ENCODE measurements at places on chromosomes 16 and 17. TPM values are rescaled to one million over a fixed set of nuclear protein-coding genes. Genes with fewer than 3 reads are reported as not detected.
A peak's percentile ranks its signal among the peaks of the same experiment; 100 is the strongest.

The MFSD6L gene
- 0.29 TPM for polyA plus RNA-seq

DNA sequence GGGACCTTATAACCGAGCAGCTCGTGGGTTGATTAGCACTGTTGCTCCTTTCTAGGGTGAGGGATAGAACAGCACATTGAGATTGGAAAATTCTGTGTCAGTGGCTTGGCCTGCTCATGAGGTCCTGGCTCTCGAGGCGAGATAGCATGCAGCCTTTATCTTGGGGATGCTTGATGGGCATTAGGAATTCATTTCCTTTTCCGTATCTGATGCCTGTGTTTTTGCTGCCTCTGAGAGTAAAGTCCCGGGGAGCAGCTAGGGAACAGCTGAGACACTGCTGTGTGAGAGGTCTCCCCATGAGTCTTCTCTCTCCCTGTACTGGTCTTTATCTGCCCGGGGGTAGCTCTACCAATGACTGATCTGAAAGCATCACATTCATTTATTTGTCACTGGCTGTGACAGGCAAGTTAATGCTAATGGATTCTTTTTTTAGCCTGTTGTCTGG is 14.5 kb downstream of the MSI2 start:
- no peak for DNase-seq

The MC1R gene
- polyA plus RNA-seq = 2.2 TPM

DNA sequence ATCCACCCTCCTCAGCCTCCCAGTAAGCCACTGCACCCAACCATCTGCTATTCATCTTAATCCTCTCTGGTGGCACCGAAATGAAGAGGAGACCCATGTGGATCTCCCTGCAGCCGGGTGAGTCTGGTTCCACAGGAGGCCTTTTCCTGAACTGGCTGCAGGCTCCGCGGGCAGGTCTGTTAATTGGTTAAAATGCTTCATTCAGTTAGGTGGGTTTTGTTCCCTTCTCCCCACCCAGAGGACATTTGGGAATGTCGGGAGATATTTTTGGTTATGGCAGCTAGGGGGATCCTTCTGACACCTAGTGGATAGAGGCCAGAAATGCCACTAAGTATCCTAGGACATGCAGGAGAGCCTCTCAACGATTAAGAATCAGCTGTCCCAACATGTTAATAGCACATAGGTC is 16.7 kb downstream of the C16orf54 start:
- no peak for DNase-seq

The KRT12 gene
- not detected for polyA plus RNA-seq

- DNase-seq = no peak
These were observed 16.4 kb downstream of the ATP6V0D1 start for GRCh38 chr16:67464565-67464964.

DNA sequence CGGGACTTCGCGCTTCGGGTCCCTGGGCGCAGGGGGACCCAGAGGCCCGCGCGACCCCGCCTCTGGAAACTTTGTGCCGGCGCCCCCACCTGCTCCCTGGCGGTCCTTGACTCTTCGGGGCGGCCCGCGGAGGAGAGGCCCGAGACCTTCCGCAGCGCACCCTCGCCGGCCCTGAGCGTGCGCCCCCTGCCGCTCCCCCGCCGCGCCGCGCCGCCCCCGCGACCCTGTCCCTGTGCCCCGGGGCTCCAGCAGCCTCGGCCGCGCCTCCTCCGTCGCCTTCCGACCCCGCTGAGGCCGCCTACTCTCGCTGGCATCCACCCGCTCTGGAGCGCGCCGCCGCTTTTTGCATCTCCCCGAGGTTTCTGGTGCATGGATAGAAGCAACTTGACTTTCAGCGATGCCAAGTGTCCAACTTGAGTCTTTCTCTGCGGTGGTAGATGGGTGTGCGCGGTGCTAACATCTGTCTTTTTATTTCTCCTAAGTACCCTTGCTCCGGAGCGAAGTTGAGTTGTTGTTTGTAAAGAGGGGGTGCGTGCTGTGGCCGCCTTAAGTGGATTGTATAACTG is 414 bp downstream of the DUSP14 start:
- no peak for DNase-seq

GRCh38 chr16:24977678-24978075 is 37.5 kb downstream of the ARHGAP17 start:
- peak; percentile 66 for DNase-seq

DNA sequence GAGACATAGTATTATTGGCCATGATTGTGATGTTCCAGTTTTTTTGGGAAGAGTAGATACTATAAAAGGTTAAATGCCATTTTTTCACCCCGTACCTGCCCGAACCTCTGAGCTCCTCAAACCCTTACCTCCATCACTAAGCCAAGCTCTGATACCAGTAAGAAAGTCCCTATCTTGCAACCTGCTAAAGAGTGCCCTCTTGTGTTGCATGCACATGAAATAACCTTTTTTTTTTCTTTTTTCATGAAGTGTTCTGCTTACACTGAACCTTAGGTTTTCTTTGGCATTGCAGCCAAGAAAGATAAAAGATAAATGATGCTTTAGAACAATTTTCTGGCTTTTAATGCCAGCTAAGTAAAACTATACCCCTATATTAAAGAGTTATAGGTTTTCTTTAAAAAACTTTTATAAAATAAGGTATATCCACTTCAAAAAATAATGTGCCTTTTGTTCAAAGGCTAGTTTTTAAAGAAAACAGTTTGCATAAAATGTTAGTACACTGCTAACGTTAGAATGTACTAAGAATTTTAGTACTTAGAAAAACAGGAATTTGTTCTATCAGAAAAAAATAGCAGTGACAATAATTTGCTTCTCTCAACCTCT is 295.3 kb upstream of the PMFBP1 start:
- DNase-seq = peak; percentile 20

- DNase-seq = peak; percentile 46
These were observed 53.5 kb downstream of the SREBF1 start for GRCh38 chr17:17783116-17783824.

GRCh38 chr16:56294014-56294413 is 102.7 kb downstream of the GNAO1 start:
- no peak for DNase-seq

DNA sequence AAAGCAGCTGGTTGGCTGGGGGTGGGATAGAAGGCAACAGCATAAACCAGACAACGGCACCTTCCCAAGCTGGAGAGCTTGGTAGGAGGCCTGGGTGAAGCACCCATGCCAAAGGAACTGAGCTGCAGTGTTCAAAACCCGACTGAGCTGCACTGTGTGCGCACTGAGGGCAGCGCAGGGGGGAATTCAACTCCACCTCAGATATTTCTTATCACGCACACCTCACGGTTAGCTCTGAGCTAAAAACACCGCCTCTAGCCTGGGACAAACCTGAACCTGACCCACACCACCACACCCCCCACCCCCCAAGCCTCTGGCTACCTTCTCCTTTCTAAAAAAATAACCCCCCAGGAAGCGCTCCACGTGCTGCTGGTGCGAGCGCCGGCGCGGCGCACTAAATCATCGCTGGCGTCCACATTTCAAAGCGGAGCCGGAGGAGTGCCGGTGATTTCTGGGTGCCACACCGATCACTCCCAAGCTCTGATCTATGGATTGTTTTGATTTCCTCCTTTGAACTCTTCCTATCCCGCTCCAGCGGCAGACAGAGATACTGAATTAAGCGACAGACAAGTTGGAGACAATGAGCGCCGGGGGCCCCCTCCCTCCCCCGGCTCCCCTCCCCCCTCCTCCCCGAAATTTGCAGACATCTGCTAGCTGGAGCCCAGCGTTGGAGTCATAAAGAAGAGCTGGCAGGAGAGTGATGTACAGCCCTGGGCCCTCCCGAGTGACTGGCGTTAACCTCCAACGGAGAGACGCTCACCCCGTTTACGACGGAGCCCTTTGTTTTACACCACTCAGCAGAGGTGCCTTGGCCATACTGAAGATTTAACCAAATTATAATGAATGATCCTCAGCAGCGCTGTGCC is 85.0 kb downstream of the NOG start:
- peak; percentile 15 for DNase-seq

DNA sequence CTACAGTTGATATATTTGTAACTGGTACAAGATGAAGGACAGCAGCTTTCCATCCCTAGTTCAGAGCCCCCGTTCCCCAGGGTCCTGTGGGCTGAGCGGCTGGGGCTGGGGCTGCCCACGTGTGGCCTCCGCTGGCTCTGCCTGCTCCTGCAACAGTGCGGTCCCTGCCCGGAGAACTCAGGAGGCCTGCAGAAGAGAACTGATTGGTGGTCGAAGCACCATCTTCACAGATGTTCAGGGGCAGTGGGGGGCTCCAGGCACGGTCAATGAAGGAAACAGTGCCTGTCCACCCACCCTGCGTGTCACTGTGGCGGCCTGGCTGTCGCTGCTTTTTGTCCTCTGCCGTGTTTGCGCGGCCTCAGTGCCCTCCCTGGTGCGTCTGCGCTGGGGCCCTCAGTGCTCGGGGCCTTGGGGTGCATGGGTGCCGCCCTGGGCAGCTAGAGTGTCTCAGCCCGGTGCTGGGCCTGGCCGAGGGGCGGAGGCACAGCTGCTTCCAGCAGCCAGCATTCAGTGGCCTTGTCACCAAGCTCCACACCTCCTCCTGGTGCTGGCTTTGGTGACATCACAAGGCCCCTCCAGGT is 4.2 kb upstream of the NUDT16L1 start:
- DNase-seq = no peak

- DNase-seq = no peak
These were observed 152.0 kb downstream of the KCNJ12 start for GRCh38 chr17:21528031-21528695.

- DNase-seq = no peak
These were observed 54.3 kb downstream of the KPNA2 start for GRCh38 chr17:68089881-68090280.

GRCh38 chr16:14373896-14374295 is 256.2 kb downstream of the PARN start:
- DNase-seq = no peak

GRCh38 chr17:60296177-60296576 is 95.8 kb downstream of the USP32 start:
- no peak for DNase-seq

DNA sequence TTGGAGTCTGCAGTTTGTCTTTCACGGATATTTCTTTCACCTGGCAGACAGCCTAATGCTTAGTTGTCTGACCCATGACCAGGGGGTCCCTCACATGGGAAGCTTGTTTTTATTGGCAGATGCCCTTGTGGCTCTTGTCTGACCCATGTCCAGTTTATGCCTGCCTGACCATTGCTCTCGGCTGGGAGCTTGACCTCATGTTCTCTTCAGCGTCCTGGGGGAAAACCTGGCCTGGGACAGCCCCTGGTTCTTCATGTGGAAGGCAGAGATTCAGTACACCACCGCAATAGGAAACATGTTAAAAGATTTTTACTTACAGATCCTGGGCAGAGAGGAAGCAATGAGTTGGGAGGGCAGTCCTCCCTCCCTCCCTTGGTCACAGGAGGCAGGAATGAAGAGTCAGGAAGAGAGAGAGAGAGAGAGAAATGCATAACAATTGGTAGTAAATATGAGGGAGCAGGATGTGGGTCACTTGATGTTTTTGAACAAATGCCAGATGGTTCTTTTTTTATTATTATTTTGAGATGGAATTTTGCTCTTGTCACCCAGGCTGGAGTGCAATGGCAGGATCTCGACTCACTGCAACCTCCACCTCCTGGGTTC is 302.7 kb upstream of the MYOCD start:
- no peak for DNase-seq

- DNase-seq = no peak
These were observed 20.0 kb downstream of the NUP93 start for GRCh38 chr16:56749672-56750491.

The TEKT5 gene
- polyA plus RNA-seq = not detected

DNA sequence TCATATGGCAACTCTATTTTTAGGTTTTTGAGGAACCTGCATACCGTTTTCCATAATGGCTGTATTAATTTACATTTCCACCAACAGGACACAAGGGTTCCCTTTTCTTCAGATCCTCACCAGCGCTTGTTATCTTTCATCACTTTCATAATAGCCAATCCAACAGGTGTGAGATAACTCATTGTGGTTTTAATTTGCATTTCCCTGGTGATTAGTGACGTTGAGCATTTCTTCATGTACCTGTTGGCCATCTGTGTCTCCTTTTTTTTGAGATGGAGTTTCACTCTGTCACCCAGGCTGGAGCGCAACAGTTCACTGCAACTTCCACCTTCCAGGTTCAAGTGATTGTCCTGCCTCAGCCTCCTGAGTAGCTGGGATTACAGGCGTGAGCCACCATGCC is 36.2 kb upstream of the ABCC3 start:
- DNase-seq = no peak

The NOG gene
- 2.6 TPM for polyA plus RNA-seq

DNA sequence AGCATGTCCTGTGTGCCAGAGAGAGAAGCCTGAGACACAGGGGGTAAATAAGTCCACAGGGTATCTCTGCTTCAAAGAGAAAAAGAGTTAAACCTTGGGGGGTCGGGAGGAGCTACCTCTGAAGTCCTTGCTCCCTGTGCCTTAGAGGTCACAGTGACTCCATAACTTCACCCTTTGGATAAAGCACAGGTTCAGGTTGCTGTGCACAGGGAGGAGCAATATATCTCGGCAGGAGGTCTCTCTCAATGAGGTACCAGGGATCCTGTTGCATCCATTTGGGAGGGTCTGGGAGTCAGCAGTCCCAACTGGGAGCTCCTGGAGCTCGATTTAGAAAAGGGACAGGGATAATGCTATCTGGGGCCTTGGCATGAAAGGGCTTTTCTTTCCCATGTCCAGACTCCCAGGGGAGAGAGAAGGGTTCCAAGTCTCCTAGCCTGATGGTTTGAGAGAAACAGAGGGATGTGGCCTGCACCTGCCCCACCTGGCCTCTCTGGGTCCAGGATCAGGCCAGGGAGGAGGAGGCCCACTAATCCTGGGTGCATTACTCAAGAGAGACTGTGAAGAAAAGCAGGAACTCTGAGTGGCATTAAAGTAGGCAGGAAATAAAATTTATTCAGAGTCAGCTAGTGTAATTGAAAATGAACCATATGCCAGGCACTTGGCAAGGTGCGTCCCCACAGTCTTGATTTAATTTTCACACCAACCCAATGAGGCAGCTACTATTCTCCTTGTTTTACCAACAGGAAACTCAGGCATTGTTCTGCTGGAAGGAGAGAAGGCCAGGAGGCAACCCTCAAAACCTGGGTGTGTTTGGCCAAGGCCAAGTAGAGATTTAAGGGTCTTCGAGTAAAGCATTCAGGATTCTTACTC is 40.7 kb downstream of the CUEDC1 start:
- no peak for DNase-seq
